Left colon (tissue), 2 donors: ENCODE measurements at places on chromosomes 3 and 15. TPM values are rescaled to one million over a fixed set of nuclear protein-coding genes. Genes with fewer than 3 reads are reported as not detected.

The MITF gene
- 3.6 TPM for total RNA-seq

The PRR23A gene
- not detected for total RNA-seq

The ECE2 gene
- total RNA-seq = 0.20 TPM

The DBR1 gene
- total RNA-seq = 10.8 TPM

The TRIM42 gene
- not detected for total RNA-seq

The SERINC4 gene
- not detected for total RNA-seq

The SAMMSON gene
- total RNA-seq = not detected

The SLC6A11 gene
- total RNA-seq = 0.08 TPM

The LMOD3 gene
- total RNA-seq = not detected

The PCSK6 gene
- total RNA-seq = 36.4 TPM

The CKMT1A gene
- total RNA-seq = 162 TPM

The SPINK8 gene
- not detected for total RNA-seq

The WDR93 gene
- not detected for total RNA-seq

The GLCE gene
- total RNA-seq = 34.0 TPM

The SLC22A14 gene
- not detected for total RNA-seq

The PIF1 gene
- 2.2 TPM for total RNA-seq

The DUOXA2 gene
- 4.9 TPM for total RNA-seq

The AP3B2 gene
- 1.3 TPM for total RNA-seq

The PFN2 gene
- 35.6 TPM for total RNA-seq

The ATP2B2 gene
- total RNA-seq = 0.06 TPM

The CCK gene
- total RNA-seq = not detected

The IMPG2 gene
- total RNA-seq = not detected

The NISCH gene
- total RNA-seq = 57.3 TPM

The ZIC1 gene
- not detected for total RNA-seq

The DNAH1 gene
- 12.8 TPM for total RNA-seq

The WNT5A gene
- 4.0 TPM for total RNA-seq

The MAPKAPK3 gene
- total RNA-seq = 31.7 TPM

The LRTM1 gene
- not detected for total RNA-seq

The CTXN2 gene
- not detected for total RNA-seq

The CYP11A1 gene
- 0.31 TPM for total RNA-seq

The SLC22A13 gene
- 0.61 TPM for total RNA-seq

The MINAR1 gene
- 0.43 TPM for total RNA-seq

The C3orf18 gene
- 2.1 TPM for total RNA-seq

The PAQR5 gene
- total RNA-seq = 63.6 TPM

The AGBL1 gene
- total RNA-seq = 0.34 TPM

The HYKK gene
- total RNA-seq = 7.5 TPM

The GXYLT2 gene
- 3.3 TPM for total RNA-seq

The NANOGP8 gene
- not detected for total RNA-seq

The HCN4 gene
- 0.12 TPM for total RNA-seq

The SLC2A2 gene
- not detected for total RNA-seq

The CSNK1G1 gene
- total RNA-seq = 19.9 TPM

The STXBP5L gene
- total RNA-seq = 0.61 TPM

The TP63 gene
- not detected for total RNA-seq

The VGLL3 gene
- 5.1 TPM for total RNA-seq

The ACKR2 gene
- total RNA-seq = 6.3 TPM

The C15orf62 gene
- 0.61 TPM for total RNA-seq

The ADAMTS7 gene
- 0.92 TPM for total RNA-seq

The KLHL6 gene
- 3.6 TPM for total RNA-seq

The CCR2 gene
- total RNA-seq = 3.7 TPM

The PROS1 gene
- 33.0 TPM for total RNA-seq

The NR2F2 gene
- 35.3 TPM for total RNA-seq

The C3orf49 gene
- not detected for total RNA-seq

The ANKRD63 gene
- total RNA-seq = not detected

The MESP1 gene
- total RNA-seq = 9.7 TPM
